ENCODE measurements at places on chromosomes 13 and 19.
A peak's percentile ranks its signal among the peaks of the same experiment; 100 is the strongest.

GRCh38 chr19:18153556-18154134 lies 682 bp downstream of the PIK3R2 start:
- no peaks in the 10 kb centered on the region for H3K27me3 ChIP-seq
- DNase-seq, result peak; percentile 37
- H3K4me1 ChIP-seq, result peaks cover 20% of the 10 kb centered on the region
- H3K4me3 ChIP-seq, result peak overlapping the region; percentile 83

- H3K27me3 ChIP-seq, result no peaks in the 10 kb centered on the region
- H3K4me3 ChIP-seq, result no peak overlapping the region
- H3K4me1 ChIP-seq, result peaks cover 19% of the 10 kb centered on the region
Observed at GRCh38 chr13:20521364-20522115, 4.1 kb downstream of the CRYL1 start.

- H3K4me1 ChIP-seq, result peaks cover 10% of the 10 kb centered on the region
- peaks cover 11% of the 10 kb centered on the region for H3K27me3 ChIP-seq
- no peak for DNase-seq
- no peak overlapping the region for H3K27ac ChIP-seq
- no peak overlapping the region for H3K4me3 ChIP-seq
Observed at GRCh38 chr19:8355631-8356402, 8.1 kb upstream of the ANGPTL4 start.

- DNase-seq, result no peak
- H3K27ac ChIP-seq, result no peak overlapping the region
- no peaks in the 10 kb centered on the region for H3K36me3 ChIP-seq
- no peak overlapping the region for H3K4me3 ChIP-seq
- no peaks in the 10 kb centered on the region for H3K4me1 ChIP-seq
Observed at GRCh38 chr13:34350671-34351070, 532.7 kb downstream of the RFC3 start.

GRCh38 chr13:79387853-79388252 lies 18.2 kb downstream of the RBM26 start:
- no peak for DNase-seq
- peaks cover 12% of the 10 kb centered on the region for H3K36me3 ChIP-seq
- peak overlapping the region; percentile 4 for H3K27ac ChIP-seq
- H3K4me3 ChIP-seq, result no peak overlapping the region

GRCh38 chr13:113970810-113971470 lies 2.9 kb downstream of the C13orf46 start:
- peaks cover 2% of the 10 kb centered on the region for H3K4me1 ChIP-seq
- H3K27me3 ChIP-seq, result no peaks in the 10 kb centered on the region
- no peak overlapping the region for H3K27ac ChIP-seq
- H3K4me3 ChIP-seq, result no peak overlapping the region
- H3K36me3 ChIP-seq, result peaks cover 7% of the 10 kb centered on the region

- H3K4me1 ChIP-seq, result peaks cover 25% of the 10 kb centered on the region
- H3K36me3 ChIP-seq, result peaks cover 3% of the 10 kb centered on the region
- H3K4me3 ChIP-seq, result peak overlapping the region; percentile 96
- no peaks in the 10 kb centered on the region for H3K27me3 ChIP-seq
Observed at GRCh38 chr19:43618921-43619261, 538 bp downstream of the ZNF428 start.

DNA sequence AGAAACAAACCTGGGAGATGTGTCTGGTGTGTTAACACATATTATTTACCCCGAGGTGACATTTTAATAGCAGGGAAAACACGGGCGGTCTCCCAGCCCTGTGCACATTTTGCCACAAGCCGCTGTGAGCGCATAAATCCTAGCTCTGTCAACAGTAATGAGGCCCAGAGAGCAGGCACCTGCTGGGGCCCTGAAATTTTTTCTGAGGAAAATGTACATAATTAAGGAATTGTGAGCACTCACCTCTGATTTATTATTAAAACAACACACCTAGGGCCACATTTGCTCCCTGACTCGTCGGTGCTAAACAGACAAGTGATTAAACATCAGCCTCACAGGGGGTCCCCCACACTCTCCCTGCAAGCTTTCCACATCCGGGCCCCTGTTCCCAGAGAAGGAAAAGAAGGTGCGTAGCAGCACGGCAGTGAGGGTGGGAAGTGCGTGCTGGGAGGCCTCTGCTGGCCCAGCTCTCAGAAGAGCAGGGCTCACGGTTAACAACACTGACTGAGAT lies 616.3 kb downstream of the UQCRFS1 start:
- no peak overlapping the region for H3K4me3 ChIP-seq
- H3K4me1 ChIP-seq, result no peaks in the 10 kb centered on the region
- no peaks in the 10 kb centered on the region for H3K36me3 ChIP-seq
- H3K27me3 ChIP-seq, result no peaks in the 10 kb centered on the region
- no peak overlapping the region for H3K27ac ChIP-seq

DNA sequence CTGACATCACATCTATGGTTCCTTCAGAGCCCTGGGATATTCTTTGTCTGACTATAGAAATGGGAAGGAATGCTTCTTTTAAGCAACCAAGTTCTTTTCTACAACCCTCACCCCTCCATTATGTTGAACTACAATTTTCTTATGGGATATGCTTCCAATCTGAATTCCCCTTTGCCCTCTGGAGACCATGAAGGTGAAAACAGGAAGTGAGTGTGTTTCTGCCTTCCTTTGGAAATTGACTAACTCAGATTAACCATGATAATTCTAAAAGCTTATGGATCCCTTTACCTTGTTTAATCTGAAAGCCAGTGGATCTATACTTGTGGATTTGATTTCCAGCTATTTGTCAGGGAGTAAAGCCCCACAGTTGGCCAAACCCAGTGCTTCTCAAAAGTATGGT lies 90.8 kb upstream of the SERTM1 start:
- H3K4me1 ChIP-seq, result no peaks in the 10 kb centered on the region
- peaks cover 1% of the 10 kb centered on the region for H3K27me3 ChIP-seq
- H3K27ac ChIP-seq, result no peak overlapping the region
- H3K36me3 ChIP-seq, result no peaks in the 10 kb centered on the region

DNA sequence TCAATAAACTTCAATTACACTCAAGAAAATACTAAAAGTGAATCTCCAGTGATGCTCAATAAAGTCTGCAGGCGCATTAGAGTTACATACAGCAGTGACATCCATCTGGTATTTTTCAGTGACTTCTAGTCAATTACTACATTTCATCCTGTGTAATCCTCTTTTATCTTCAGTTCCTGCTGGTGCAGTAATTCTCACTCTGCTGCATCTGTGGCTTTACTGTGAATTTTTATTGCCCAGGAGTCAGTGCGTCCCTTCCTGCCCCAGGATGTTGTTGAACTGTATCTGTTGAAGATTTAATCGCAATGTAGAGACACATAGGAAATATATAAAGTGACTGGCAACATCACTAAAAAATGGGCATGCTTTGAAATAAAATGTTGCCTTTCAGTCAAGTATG lies 196.3 kb upstream of the TMTC4 start:
- H3K27ac ChIP-seq, result no peak overlapping the region
- H3K27me3 ChIP-seq, result peaks cover 20% of the 10 kb centered on the region
- H3K4me1 ChIP-seq, result peaks cover 8% of the 10 kb centered on the region
- DNase-seq, result no peak

- no peak overlapping the region for H3K4me3 ChIP-seq
- DNase-seq, result no peak
- H3K36me3 ChIP-seq, result peaks cover 24% of the 10 kb centered on the region
- H3K27me3 ChIP-seq, result no peaks in the 10 kb centered on the region
- peak overlapping the region; percentile 27 for H3K27ac ChIP-seq
Observed at GRCh38 chr13:74064805-74065312, 69.3 kb downstream of the KLF12 start.

DNA sequence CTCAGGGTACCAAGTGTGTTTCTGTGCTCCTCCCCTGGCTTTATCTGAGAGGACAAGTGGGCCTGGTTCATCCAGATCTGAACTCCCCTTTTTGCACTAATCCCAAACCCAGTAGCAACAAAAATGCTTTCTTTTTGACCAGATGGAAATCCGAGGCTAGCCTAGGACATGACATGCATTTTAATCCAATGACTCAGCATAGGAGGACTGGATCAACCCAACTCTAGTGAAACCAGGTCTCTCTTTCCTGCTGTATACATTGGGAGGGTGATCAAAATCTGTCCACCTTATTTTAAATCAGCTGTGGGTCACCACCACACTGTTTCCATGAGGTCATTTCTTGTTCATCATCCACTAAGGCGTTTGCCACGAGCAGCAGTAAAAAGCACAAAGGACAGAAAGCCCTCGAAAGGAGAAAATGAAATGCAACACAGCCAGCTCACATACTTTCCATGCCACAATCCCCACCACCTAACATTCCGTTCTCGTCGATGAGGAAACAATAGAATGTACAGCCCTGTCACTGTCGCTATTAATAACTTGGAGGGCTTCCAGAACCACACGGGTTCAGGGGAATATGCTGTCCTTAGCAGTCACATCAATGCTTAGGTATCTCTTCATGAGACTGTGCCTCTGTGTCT lies 543.0 kb downstream of the IRS2 start:
- H3K36me3 ChIP-seq, result no peaks in the 10 kb centered on the region
- H3K27me3 ChIP-seq, result peaks cover 2% of the 10 kb centered on the region
- H3K27ac ChIP-seq, result no peak overlapping the region
- H3K4me3 ChIP-seq, result no peak overlapping the region
- H3K4me1 ChIP-seq, result no peaks in the 10 kb centered on the region
- no peak for DNase-seq

All from activated CD8-positive, alpha-beta T cell treated with anti-CD3 and anti-CD28 coated beads for 36 hours (primary cell).